Neural progenitor cell (in vitro differentiated cells): ENCODE measurements at places on chromosomes 3 and 15.
A peak's percentile ranks its signal among the peaks of the same experiment; 100 is the strongest.

DNA sequence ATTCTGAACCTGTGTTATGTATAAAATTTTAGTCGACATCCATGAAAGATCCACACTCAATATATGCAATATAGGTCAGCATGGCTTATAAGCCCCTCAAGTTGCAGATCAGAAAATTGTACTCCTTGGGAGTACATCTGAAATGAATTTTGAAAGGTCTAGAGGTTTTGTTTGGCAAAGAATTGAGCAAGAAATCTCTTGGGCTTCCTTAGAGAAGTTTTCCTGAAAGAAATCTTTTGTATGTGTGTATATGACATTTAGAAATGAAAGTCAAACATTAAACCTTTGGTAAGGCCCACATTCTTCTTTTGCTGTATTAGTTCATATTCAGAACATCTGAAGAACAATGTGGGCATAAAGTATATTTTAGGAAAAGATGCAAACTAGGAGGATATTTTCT is 1006.6 kb downstream of the NAALADL2 start:
- DNase-seq = no peak

DNA sequence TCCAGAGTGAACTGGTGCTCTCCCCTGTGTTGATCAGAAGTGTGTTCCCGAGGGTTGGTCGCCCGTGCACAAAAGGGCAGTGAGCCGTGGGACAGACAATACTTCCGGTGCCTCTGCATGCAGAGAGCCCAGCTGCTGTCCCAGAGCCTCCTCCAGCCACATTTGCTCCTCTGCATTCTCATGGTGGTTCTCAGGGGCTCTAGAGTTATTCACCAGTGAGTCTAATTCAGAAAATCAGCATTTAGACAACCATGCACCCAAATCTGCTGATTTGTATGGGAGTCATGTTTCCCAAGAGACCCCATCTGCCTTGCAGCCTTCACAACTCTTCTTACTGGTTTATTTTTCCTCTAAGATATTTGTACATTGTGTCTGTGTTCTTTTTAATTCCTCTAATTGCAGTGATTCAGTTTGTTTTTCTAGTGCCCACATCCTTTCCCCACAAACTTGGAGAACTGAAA is 107.0 kb upstream of the SPRED1 start:
- DNase-seq = peak; percentile 77

DNA sequence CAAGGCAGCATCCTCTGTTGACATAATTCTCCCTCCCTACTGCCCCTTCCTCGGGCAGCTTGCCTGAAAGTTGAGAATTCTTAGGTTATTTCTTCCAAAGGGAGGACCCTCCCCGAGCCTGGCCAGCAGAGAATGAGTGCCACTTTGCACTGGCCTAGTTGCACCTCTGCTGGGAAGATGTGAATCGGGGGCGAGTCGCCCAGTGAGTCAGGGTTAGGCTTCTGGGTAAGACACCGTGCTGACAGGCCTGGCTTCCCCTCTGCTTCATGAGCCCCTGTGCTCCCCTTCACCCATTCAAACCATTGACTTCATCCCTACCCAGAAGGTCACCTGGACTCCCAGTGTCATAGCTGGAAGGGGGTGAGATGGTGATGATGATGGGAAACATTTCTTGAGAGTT is 82.3 kb downstream of the AAGAB start:
- DNase-seq = no peak

GRCh38 chr15:60255390-60255789 is 142.4 kb downstream of the ANXA2 start:
- DNase-seq = no peak

DNA sequence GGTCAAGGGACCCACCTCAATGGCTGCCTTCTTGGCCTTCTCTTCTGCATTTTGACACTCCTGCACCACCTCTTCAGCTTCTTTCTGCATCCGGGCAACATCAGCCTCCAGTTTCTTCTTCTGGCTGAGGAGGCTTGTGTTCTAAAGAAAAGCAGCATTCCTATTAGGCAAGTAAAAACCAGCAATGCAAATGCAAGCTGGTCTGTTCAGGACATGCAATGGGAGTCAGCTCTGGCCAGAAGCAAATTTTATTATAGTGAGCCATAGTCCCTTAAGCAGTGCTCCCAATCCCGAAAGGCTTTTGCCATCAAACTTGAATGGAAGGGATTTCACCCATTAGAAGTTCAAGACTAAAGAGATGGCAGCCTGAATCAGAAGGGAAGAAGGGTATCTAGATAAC is 97.7 kb downstream of the HHLA2 start:
- no peak for DNase-seq

DNA sequence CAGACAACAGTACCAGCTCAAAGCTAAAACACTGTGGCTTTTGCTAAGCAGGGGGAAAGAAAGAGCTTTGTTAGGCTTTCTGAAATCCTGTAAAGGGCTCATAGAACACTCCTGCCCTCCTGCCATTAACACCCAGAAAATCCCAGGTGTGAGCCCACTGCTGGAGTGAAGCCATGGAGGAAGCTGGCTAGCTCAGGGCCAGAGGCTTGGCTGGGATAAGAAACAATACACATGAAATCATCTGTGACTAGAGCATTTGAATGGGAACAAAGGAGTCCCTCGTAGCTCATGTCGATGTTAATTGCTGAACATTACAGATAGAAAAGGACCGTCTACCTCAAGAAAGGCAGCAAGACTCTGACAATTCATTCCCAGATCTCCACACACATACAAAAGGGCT is 23.5 kb downstream of the RUVBL1 start:
- peak; percentile 59 for DNase-seq

- DNase-seq = no peak
These were observed 74.0 kb upstream of the ETV5 start for GRCh38 chr3:186182850-186183249.

DNA sequence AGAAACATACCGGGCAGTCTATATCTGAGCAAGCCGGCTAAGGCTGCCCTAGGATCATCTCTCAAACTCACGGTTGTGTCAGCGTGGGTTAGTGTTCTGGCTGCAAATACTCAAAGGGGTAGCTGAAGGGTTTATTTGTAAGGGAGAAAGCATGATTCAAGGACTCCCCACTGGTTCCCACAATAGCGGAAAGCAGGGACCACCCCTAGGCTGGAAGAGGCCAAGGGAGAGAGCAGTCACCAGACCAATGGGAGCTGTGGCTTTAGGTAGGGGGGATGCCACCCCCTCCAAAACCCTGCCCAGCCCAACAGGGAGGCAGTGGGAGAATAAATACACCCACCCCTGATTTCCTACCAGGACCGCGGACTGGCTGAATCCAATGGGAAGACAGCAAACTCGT is 7.3 kb upstream of the LMCD1 start:
- peak; percentile 58 for DNase-seq

DNA sequence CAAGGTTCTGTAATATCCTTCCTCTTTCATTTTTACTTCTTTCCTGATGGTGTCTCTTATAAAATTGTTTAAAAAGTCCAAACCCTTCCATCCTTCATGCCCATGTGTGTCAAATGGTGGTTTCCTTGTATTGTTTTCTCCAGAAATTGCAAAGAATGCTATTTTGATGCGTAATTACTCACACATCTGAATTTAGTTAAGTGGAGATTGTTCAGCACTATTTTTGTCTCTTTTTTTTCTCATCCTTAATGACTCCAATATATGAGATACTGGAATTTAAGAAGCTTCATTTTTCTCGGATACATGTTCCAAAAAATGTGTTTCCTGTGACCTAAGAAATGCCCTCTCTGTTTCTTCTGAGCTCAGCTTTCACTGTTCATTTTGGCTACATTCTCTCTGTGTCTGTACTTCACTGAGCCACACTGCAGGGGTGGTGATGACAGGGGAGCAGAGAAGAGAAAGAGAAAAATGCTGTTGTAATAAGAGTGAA is 799.8 kb downstream of the DIPK2A start:
- no peak for DNase-seq

GRCh38 chr3:133412183-133413132 is 12.6 kb downstream of the BFSP2 start:
- DNase-seq = no peak

DNA sequence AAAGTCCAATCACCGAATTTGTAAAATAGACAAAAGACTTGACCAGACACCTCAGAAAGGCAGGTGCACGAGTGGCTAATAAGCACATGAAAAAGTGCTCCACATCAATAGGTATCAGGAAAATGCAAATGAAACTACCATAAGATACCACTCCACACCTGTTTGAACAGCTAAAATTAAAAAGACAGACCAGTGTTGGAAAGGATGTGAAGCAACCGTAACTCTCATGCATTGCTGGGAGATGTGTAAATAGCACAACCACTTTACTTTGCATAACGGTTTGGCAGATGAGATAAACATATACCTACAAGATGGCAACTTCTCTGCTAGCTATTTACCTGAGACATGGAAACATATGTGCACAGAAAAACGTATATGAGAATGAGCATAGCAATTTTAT is 56.9 kb downstream of the CADPS start:
- DNase-seq = no peak

DNA sequence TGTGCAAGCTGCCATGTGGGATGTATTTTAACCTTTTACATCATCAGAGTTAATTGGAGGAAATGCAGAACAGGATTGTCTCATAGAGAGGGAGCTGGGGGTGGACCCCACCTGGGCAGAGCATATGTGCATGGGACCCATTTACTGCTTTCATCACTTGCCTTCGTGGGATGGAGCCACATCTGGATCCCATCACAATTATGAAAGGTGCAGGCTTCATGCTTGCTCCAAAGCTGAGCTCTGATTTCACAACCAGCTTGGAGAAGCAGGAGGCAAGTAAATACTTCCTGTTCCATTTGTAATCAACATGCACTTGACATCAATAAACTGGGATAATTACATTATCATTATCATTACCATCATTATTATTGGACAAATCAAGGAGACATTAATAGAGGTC is 161.9 kb downstream of the ALDH1A2 start:
- no peak for DNase-seq

GRCh38 chr3:183287301-183287971 is 34.4 kb downstream of the B3GNT5 start:
- no peak for DNase-seq

GRCh38 chr15:26084771-26085170 is 221.6 kb upstream of the ATP10A start:
- DNase-seq = no peak

GRCh38 chr3:32216172-32216783 is 22.2 kb upstream of the CMTM8 start:
- no peak for DNase-seq

- no peak for DNase-seq
These were observed 40.3 kb downstream of the COPS2 start for GRCh38 chr15:49115062-49115461.

DNA sequence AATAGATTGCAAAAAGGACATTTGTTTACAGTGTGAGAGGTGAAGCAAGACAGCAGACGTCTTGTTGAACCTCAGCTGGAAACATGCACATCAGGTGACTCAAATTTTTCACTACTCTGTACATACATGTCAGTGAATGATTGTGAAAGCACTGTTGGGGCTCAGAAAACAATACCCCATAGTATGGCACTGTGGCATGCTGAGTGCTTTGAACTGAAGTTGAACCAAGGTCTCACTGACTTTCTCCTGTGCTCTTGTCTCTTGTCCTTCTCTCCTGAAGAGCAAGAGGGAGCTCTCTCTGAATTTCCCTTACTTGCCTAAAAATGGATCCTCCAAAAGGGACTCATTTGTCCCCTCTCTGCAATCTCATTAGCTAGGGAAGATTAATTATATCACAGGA is 24.5 kb upstream of the NEDD4 start:
- DNase-seq = no peak

- DNase-seq = peak; percentile 35
These were observed 55.9 kb downstream of the EOMES start for GRCh38 chr3:27666272-27666671.

- no peak for DNase-seq
These were observed 93.3 kb upstream of the SLC7A14 start for GRCh38 chr3:170679190-170679589.

GRCh38 chr15:55108448-55108847 is 88.3 kb downstream of the RSL24D1 start:
- no peak for DNase-seq

GRCh38 chr3:2303566-2303965 is 204.9 kb downstream of the CNTN4 start:
- DNase-seq = peak; percentile 78

GRCh38 chr15:29765234-29765841 is 56.9 kb downstream of the TJP1 start:
- no peak for DNase-seq

- DNase-seq = peak; percentile 90
These were observed 120.7 kb upstream of the LINGO1 start for GRCh38 chr15:77753281-77753873.

DNA sequence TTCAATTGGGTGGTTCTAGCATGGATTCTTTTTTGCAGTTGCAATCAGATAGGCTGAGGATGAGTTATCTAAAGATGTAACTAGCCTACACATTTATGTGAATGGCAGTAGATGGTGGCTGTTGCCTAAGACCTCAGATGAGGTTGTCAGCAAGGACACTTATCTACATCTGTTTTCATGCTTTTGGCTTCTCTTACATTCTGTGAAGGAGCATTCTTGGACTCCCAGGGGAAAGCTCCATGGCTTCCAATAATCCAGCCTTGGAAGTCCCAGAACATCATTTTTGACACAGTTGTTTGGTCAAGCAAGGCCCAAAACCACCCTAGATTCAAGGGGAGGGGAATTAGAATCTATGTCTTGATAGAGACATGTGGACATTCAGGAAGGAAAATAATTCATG is 332.2 kb upstream of the RBMS3 start:
- no peak for DNase-seq

DNA sequence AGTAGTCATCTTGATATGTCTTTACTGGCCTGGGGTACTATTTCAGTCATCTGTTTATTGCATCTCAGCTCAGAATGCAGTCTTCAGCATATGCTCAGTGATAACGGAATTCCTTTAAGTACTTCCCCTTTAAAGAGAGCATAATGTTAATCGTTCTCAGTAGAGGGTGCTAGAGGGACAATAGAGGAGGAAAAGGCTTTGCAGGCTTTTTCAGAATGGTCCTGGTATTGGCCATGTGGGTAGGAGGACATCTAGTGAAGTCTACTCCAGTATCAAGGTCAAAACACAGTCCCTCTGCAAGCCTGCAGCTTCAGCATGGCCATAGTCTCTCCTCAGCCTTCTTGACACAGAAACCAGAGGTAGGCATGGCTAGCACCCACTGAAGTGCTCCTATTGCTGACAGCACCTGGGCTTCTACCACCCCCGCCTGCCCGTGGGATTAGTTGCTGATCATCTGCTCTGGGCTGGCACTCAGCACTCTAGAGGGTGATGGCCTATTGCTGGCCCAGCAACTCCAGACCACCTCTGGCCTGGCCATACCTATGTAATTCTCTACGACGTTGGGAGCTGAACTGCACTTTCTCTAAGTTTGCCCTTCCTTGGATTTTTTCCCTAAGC is 65.4 kb downstream of the KCNH8 start:
- DNase-seq = peak; percentile 35
